NCI-H748 treated with DMSO at 0.1 percent for 48 hours (cell line): ENCODE measurements at places on chromosomes 5 and 9.

- DNase-seq = no peak
Measured at GRCh38 chr5:118165619-118166018, 822.7 kb downstream of the DTWD2 start.

DNA sequence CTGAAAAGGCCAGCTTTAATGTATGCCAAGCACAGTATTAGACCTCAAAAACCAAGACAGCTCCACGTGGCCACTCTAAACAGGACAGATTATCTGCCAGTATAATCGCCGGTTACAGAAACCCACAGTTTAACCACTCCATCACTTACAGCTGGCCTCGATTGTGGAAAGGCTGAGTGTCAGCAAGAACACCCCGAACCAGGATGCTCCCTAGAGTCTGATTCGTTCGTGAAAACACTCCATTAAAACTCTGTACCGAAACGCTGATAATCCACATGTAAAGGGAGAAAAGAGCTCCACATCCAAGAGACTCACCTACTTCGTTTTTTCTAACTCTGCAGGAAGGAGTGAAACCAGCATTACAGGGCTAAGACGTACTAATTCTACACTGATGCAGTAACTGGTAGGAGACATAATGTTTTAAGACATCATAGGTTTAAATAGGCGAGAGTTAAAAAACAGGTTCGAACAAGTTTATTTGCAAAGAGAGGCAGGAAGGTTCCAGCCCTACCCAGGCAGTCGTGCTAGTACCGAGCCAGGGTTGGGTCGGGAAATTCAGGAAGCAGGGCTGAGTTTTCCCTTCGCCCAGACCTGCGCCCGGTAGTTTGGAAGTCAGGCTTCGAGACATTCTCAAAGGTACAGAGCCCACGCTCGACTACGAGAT is 949 bp downstream of the SERINC5 start:
- DNase-seq = peak; percentile 63

DNA sequence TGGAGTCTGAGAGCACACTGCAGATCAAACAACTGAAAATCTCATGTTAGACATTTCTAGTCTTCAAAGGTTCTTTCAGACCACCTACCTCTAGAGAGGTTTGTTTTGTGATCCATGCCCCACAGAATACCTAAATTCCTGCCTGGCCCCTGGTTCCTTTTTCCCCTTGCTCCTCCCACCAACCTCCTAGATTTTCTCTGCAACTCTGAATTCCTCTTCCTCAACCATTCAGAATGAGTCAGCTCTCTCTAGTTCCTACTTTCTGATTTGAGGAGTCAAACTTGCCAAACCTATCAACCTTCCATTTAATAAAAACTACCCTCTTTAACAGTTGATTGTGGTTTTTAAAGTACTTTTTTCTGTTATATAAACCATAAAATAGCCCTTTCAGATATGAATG is 83.2 kb upstream of the ZNF462 start:
- DNase-seq = no peak

GRCh38 chr5:97635553-97635952 is 452.5 kb upstream of the RIOK2 start:
- DNase-seq = no peak

DNA sequence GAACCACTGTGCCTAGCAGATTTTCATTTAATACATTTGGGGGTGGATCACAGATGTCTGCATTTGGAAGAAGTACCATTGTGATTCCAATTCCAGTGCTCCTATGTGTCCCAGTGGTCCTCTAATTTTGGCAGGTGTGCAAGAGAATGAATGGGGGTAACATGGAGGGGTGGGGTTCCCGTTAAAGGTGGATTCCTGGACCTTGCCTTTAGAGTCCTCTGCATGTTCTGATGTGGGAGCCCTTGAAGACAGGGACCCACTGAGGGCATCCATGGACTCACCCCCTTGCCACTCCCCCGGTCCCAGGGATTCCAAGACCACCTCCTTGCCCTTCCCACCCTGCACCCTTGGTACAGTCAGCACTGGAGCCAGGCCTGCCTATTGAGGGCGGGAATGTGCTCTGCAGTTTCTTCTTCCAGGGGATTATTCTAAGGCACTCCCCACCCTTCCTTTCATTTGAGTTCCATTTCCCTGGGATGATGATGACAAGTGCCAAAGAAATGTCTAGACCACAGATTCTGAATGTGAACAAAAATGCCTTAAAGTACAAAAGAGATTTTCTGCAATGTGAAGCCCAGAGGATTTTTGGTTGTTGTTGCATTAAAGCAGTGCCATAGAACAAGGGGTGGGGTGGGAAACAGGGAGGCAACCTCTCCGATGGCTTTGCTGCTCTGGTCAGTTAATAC is 119.4 kb upstream of the PTCH1 start:
- no peak for DNase-seq

- no peak for DNase-seq
Measured at GRCh38 chr5:60162441-60162840, 268.9 kb upstream of the PDE4D start.

DNA sequence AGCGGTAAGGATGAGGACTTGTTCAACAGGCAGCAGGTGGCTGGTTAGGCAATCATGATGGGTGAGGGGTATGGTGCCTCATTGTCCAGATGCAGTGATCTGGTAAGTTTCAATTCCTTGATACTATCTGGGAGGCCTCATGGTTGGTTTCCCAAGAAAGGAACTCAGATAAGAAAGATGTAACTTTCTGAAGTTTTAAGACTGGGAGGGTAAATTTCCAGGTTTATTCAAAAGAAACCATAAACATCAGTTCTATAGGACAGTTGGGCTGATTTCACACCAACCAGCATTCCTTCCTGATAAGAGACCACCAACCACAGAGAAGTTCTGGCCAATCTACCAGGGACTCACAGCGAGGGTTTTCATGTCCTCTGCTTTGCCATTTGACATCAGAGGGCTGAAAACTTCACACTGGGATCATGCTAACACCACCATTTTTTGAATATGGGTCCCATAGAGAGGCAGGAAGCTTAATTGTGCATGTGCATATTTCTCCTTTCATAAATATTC is 773 bp upstream of the AGGF1 start:
- DNase-seq = no peak

- DNase-seq = no peak
Measured at GRCh38 chr9:68847765-68848164, 142.7 kb downstream of the PIP5K1B start.

DNA sequence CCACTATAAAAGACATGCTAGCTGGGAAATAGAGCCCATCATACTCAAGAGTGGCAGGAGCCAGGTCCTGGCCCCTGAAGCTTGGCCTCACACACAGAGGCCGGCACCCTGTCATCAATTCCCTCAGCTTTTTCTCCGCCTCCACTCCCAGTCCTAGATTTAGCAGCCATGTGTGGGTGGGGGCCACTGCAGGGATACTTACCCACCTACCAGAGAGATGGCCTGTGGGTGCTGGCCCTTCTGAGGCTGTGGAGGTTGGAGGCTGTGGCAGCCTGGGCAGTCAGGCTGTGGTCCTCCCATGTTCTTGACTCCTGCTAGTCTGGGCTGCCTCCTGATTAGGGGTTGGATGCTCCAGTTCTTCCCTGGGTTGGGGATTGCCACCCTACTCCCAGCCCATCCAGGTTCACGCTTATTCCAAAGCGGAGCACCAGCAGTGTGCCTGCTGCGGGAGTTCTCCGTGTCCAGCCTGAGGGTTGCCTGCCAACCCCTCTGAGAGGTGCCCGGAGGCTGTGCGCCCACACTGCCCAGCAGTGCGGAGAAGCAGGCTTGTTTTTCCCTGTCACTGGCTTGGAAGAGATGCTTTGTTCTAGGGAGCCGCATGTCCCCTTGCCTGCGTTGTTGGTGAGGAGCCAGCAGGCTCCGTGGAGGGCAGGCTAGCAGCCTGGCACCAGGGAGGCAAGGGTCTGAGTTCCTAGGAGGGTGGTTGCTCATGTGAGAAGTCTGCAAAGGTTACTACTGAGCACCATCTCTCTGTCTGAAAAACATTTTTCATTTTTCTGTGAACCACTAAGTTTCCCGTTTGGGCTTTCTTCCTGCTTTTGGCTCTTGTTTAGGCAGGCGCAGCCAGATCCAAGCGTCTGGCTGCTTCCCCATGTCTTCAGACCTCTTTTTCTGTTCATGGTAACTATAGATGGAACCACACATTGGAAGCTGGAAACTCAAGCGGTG is 7.5 kb downstream of the SLC22A5 start:
- DNase-seq = no peak

DNA sequence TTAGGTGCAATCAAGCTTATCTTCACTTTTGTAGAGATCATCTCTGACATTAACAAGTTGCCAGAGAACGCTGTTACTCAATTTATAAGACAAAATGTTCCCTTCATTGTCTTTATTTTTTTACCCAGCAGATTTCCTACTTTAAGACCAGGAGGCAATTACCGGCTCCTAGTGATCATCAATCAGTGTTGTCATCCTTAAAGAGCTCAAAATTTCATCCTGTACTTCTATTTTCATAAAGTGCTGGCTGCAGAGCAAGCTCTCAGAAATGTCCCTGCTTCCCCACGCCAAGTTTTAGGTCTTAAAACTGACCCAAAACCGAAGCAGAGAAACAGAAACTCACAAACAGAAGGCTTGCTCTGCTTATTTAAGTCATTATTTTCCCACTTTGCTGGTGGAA is 82.9 kb downstream of the PJA2 start:
- no peak for DNase-seq

GRCh38 chr5:58599217-58599616 is 16.3 kb downstream of the RAB3C start:
- no peak for DNase-seq

DNA sequence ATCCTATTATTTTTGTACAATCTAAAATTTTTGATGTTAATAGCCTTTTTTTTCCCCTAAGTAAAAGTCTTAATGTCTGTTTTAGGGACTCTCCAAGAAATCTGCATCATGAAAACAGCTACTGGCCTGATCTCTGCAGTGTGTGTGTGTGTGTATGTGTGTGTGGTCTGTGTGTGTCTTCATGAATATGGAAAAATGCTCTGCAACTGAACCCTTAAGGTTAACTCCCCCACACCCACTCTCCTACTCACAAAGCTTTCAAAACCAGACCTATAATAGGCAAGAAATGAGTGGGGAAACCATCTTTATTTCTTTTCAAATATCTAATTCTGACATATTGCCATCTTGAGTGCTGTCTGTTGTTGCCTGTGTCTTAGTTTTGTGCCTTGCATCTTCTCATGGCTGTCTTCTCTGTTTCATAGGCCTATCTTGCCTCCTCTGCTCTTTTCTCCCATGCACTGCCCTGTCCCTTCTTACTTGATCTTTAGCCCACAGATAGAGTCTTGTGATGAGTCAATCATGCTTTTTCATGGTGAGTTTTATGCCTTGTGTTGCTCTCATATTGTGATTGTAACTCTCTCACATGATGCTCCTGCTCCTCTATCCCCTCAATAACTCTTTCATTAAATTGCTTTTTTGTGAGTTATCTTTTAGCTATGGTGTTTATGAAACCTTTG is 68.3 kb downstream of the CHSY3 start:
- DNase-seq = no peak

DNA sequence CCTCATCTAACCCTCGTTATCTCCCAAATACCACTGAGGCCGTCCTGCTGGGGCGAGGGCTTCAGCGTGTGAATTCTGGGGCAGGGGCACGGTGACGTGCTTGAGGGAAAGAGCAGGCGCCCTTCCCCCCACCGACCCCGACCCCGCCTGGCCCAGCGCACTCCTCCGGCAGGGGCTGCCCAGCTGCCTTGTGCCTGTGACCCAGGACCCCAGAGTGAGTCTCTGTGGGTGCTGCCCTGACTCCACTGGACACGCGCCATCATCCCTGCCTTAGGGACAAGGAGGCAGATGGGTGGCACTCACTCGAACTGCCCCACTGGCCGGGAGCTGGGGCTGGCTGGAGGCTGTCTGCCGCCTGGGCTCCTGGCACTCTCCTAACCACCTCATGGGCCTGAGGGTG is 136.2 kb upstream of the LPCAT1 start:
- DNase-seq = no peak

DNA sequence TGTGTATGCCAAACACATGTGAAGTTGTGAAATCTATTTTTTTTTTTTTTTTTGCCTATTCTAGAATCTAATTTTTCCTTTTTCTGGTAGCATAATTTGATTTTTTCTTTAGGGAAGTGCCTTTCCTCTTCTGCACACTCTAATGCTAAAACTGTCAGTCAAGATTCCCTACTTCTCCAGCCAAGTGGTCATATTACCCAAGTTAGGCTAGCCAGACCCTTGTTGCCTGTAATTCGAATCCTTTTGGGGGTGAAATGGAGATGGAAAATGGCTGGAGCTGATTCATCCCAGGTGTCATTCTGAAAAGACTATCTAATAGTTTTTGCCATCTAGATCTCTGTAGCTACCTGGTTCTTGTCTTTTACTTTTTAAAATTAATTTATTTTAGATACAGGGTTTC is 24.8 kb upstream of the UBAP1 start:
- DNase-seq = no peak
